Globus pallidus (tissue), 1 donor: ENCODE measurements at places on chromosomes 3 and 15.

DNA sequence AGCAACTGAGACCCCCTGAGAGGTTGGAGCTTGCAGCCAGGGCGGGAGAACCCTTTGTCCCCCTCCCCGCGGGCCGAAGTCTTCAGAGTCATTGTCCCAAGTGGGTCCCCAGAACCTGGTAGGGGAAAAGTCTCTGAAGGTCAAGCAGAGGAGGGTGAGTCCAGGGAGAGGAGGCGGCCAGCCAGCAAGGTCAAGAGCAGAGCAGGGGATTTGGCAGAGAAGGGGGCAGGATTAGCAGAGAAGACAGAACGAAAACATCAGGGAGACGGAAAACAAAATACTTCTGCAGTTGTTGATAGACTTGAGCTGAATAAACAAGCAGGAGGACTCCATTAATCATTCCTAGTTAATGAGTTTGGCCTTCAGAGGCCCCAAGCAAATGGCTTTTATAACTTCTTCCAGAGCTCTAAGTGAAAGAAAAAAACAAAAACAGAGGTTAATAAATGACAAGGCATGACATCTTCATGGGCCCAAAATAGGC lies 66.7 kb downstream of the GRIP2 start:
- DNase-seq, result no peak

DNA sequence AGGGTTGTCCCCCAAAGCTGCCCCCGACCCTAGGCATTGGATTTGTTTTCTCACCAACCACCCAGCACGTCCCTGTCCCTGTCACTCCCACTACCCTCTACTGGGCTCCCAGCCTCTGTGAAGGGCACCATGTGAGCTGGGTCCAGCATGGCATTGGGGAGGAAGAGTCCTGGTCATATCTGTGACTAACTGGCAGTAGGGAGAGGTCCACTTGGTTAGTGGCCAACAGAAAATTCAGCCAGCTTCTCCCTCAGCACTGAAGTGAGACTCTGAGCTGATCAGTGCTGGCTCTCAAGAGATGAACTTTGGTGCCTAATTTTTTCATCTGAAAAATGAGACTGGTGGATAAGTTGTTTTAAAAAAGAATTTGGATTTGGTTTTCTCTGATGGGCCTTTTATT lies 11.3 kb upstream of the KIF23 start:
- no peak for DNase-seq

- no peak for DNase-seq
Measured at GRCh38 chr3:39189150-39189958, 3.0 kb downstream of the XIRP1 start.

- DNase-seq, result no peak
Measured at GRCh38 chr15:66063147-66063546, 190.4 kb downstream of the MEGF11 start.

DNA sequence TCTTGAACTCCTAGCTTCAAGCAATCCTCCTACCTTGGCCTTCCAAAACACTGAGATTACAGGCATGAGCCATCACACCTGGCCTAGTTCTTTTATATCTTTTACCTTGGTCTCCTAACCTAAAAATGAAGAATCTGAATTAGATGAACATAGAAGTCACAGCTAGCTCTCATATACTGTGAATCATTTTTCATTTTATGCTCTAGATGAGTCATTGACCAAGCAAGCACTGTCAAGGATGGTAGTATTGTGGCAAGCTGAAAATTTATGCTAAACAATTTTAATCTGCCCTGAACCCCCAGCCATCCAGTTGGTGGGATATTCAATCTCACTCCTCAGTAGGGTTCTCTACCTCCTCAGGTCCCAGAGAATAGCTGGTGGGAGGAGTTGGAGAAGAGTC lies 48.3 kb upstream of the DNAJC13 start:
- no peak for DNase-seq

- DNase-seq, result no peak
Measured at GRCh38 chr3:64360280-64360679, 135.0 kb upstream of the PRICKLE2 start.

GRCh38 chr3:29488922-29489321 lies 208.1 kb downstream of the RBMS3 start:
- DNase-seq, result no peak

DNA sequence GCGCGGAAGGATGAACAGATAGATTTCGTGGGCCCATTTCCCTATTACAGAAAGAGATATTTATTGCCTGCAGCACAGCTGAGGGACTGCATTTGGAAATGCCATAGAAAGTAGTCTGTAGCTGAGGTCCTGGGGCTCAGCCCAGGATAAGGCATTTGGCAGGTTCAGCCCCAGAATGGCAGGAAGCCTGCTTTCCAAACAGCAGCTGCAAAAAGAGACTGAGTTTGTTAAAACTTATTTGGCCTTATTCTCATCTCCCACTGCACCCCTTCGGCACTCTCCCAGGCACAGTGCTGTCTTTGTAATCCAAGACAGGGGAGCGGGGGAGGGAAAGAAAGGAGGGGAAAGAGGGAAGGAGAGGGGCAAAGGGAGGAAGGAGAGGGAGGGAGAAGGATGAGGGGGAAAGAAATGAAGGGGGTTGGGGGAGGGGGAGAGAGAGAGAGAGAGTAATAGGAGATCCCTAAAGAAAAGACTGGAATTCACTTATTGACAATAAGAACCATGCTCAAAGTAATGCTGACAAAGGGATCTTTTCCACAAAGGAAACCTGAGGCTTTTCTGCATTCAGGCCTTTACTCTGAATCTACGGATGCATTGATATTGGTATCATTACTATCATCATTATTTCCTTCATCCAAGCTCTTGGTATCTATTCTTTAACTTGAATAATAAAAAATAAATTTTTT lies 94.0 kb upstream of the LRRN1 start:
- DNase-seq, result peak; percentile 73

DNA sequence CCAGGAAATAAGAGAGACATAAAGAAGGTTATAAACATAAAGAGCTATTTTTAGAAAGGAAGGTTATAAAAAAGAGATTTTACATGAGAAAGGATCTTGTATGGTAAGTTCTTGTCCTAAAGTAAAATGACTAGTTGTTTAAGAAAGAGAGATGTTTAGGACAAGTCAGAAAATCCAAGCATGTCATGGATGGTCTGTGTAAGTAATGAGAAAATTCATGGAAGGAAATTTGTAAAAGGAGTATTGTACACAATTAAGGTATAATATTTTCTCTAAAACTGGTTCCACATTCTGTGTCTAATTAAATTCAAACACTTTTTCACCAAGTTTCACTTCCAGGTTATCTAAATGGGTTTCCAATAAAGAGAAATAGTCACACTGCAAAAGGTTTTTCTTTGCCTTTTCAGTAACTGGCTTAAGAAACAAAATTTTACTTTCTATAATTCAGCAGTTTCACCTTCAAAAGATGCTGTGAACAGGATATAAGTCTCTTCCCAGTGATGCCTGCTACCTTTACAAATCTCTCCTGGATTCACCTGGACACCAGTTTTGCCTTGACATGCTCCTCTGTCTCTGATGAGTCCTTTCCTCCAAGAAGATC lies 455.7 kb downstream of the ZIC1 start:
- no peak for DNase-seq

DNA sequence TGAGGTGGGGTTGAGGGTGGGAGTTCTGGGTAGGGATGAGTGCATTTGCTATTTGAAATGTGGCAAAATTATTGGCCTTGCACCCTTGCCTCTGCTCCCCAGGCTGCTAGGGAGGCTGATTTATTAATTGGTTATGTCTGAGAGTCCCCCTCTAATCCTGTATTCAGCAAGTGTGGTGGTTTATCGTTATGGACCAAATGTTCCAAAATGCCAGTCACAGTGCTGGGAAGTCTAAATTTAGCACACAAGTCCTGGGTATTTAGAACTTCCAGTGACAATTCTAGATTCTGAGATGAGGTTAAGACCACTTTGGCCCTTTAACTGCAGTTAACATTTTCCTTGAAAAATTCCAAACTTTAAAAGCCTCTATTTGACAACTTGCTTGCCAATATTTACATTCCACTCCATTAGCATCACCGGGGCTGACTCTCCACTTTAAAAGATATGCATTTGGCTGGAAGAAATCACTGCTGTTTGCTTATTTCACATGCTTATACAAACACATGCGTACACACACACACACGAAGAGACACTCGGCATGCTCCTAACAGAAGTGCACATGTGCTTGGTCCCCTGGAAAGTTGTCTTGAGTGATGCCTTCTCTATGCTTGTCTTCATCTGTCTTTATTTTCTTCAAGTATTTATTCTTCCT lies 247.7 kb downstream of the IL20RB start:
- DNase-seq, result no peak

GRCh38 chr15:78654272-78654671 lies 13.3 kb upstream of the CHRNB4 start:
- DNase-seq, result no peak

GRCh38 chr3:14123308-14124222 lies 1.1 kb downstream of the CHCHD4 start:
- no peak for DNase-seq

- DNase-seq, result peak; percentile 85
Measured at GRCh38 chr15:85099195-85099803, 117.6 kb downstream of the PDE8A start.

DNA sequence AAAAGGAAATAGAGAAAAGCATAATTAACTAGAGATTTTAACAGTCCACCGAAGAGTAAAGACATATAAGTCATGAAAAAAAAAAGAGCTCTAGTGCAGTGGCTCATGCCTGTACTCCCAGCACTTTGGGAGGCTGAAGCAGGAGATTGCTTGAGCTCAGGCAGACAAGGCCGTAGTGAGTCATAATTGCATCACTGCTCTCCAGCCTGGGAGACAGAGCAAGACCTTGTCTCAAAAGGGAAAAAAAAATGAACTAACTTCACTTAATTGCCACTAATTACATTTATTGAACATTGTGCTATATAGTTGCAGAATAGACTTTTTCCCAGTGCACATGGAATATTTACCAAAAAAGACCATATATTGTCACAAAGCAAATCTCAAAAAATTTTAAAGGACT lies 221.8 kb downstream of the CBLB start:
- no peak for DNase-seq

GRCh38 chr15:69342460-69343076 lies 43.9 kb downstream of the PAQR5 start:
- no peak for DNase-seq
